ENCODE measurements at places on chromosomes 2 and 18. TPM values are rescaled to one million over a fixed set of nuclear protein-coding genes. Genes with fewer than 3 reads are reported as not detected.

Gene GALR1
- 0.62 TPM for total RNA-seq

Gene CDKL4
- total RNA-seq = not detected

Gene INHA
- not detected for total RNA-seq

Gene SGO2
- 1.6 TPM for total RNA-seq

Gene REG1B
- total RNA-seq = not detected

Gene ARHGEF4
- total RNA-seq = 59.5 TPM

Gene UGT1A4
- not detected for total RNA-seq

Gene LRP1B
- total RNA-seq = 0.27 TPM

Gene TFPI
- 42.6 TPM for total RNA-seq

Gene STAT1
- 59.9 TPM for total RNA-seq

Gene KCNE4
- total RNA-seq = 13.0 TPM

Gene CEP76
- 10.9 TPM for total RNA-seq

Gene LYG2
- not detected for total RNA-seq

Gene MROH2A
- total RNA-seq = not detected

- no peak for ATAC-seq
These were observed 342.2 kb downstream of the CMPK2 start for GRCh38 chr2:6523476-6523875.

GRCh38 chr2:197293252-197294007 lies 17.1 kb downstream of the ANKRD44 start:
- peak; percentile 34 for ATAC-seq

- no peak for ATAC-seq
These were observed 15.5 kb upstream of the ACVR1 start for GRCh38 chr2:157891643-157892041.

DNA sequence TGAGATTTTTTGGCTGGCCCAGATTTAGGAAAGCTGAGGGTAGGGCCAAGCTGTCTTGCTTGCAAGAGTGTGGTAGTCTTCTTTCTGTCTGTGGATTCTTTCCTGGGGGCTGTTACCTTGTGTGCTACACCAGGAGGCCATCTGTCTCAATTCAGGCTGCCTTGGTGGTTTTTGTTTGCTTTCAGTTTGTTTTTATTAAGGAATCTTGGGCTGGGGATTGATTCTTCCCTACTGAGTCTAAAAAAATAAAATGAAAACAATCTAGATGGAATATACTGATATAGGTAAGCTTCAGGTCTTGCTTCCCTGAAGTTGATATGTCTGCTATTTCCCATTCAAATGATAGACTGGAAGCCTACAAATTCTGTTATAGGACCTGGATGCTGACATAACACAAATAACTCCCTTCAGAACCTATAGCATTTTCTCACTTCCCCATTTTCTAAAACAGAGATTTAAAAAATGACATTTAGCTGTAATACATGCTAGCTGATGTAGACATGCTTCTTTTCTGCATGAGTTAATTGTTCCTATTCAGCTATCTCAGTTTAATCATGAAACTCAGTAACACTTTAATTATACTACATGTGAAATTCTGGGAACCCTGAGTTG lies 5.3 kb downstream of the LHCGR start:
- ATAC-seq = no peak

DNA sequence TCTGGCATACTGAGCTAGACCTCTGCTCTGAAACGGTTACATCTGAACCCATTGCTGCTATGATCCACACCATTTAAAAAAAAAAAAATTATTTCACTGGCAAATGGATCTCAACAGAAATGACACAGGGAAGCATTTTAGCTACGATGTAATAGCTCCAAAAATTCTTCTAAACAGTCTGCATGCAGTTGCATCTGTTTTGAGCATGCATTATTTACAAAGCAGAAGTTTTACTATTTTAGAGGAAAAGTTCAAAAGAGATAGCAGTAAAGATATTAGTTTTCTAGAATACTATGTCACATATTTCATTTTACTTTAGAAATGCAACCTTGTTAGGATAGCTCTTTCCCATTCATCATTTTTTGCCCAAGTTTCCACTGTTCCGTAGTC lies 265.7 kb downstream of the MEIS1 start:
- ATAC-seq = no peak

DNA sequence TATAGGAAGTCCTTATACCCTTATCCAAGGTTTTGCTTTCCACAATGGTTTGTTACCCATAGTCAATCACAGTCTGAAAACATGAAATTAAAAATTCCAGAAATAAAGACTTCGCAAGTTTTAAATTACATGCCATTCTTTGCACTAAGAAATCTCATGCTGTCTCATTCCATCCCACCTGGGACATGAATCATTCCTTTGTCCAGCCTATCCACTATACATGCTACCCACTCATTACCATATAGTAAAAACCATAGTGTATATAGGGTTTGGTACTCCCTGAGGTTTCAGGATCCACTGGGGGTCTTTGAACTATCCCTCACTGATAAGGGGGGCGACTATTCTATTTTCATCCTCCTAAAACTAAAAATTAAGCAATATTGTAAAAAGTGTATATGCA lies 17.0 kb downstream of the SP3 start:
- no peak for ATAC-seq

DNA sequence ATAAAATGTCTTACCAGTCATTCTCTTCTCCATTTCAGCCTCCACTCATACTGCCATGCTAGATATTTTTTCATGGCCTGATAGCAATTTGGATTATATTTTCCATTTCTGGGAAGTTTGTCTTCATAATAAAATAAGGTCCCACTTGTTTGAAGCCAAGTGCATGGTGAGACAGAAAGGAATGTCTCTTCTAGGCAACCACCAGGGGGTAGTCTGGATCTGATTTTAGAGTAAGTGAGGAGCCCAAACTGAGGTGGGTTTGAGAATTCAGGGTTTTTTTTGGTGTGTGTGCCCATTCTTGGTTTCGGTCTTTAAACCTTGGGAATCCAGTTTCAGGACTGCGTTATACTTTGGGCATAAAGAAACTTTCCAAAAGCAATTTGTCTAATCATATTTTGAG lies 315.5 kb downstream of the RPRM start:
- ATAC-seq = no peak

DNA sequence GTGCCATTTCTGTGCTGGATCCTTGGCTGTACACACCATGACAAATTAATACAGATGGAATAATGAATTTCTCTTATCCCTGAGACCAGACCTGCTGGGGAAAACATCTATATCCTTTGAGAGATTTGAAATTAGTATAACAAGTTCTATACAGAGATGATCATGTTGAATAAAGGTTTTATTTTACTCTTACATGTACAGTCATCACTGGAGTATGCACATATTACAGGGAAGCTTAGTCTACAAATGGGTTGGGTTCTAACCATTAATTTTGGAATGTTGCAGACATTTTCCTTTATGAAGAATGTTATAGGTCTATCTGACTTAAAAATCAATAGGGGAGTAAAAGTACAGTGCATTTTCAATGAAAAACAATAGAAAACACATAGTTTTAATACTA lies 29.9 kb upstream of the MMADHC start:
- ATAC-seq = no peak

DNA sequence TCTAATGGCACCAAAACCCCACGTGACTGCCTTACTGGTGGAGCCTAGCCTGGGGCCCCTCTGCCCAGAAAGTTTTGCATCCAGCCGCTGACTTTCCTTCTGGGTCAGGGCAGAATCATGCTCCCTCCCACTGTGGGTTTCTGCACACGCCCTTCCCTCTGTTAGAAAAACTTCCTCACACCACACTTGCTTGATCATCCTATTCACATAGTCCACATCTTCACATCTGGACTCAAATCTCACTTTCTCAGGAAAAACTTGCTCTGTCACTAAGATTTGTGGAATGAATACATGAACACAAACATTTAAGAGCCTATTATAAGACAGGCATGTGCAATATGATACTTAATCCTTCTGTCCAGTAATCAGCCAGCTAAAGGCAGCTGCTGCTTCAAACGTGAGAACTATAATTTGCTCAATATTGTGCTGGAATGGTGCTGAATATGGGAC lies 274.7 kb downstream of the RND3 start:
- ATAC-seq = no peak

DNA sequence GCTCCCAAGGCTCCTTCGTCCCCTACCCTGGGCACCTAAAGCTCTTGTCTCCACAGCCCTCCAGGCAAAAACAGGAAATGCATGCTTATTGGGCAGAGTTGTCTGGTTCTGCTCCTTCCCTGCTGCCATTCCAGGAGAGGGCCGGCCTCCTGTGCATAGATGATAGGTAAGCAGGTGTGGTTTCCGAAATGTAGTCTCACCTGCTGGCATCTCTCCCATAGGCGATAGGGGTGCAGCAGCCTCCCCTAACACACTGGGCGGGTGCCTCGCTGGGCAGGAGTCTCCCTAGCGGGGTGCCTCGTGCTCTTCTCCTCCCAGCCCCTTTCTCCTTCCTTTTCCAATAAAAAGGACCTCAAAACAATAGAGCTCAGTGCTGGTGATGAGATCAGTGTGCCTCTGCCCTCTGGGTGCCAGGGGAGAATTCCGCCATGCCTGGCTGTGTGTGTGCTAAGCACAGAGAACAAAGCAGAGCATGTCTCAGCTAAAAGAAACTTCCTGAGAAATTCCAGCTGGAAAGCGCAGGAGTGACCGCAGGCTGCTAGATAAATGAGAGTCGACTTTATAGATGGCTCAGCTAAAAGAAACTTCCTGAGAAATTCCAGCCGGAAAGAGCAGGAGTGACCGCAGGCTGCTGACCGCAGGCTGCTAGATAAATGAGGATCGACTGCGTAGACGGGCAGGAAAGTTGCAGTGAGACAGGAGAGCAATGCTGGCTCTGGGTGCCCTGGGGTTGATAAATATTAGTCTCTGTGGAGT lies 11.3 kb upstream of the PXDN start:
- no peak for ATAC-seq

GRCh38 chr2:173667415-173667814 lies 297.8 kb downstream of the SP3 start:
- ATAC-seq = no peak

GRCh38 chr18:42045346-42045745 lies 90.3 kb downstream of the PIK3C3 start:
- no peak for ATAC-seq

DNA sequence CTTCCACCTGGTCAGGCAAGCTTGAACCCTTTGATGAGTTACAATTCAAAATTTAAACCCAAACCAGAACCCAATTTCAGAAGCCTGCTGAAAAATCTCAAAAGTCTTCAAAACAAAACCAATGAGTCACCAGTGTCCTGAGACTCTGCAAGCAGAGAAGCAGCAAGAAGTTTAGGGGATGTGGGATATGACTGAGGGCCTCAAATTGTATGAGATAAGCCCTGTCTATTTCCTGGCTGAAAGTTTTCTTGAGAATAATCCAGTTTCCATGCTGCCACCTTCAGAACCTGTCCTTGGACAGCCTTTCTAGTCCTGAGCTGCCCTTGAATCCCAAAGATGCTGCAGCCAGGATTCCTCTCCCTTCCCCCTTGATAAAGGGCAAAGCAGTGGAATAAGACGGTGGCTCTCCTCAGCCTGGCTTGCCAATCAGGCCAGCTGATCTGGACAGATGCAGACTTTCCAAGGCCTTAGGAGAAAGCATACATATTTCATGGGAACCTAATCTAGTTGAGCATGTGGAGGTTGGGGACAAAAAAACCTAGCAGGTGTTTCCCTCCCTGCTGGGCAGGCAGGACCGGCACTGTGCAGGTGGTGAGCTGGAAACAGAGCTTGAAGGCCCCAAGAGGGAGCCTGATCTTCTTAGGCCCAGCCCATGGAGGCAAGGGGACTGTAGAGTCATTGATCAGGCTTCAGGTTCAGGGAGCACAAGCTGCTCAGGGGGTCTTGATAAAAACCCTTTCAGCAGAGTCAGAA lies 278.0 kb upstream of the MGAT5 start:
- no peak for ATAC-seq

DNA sequence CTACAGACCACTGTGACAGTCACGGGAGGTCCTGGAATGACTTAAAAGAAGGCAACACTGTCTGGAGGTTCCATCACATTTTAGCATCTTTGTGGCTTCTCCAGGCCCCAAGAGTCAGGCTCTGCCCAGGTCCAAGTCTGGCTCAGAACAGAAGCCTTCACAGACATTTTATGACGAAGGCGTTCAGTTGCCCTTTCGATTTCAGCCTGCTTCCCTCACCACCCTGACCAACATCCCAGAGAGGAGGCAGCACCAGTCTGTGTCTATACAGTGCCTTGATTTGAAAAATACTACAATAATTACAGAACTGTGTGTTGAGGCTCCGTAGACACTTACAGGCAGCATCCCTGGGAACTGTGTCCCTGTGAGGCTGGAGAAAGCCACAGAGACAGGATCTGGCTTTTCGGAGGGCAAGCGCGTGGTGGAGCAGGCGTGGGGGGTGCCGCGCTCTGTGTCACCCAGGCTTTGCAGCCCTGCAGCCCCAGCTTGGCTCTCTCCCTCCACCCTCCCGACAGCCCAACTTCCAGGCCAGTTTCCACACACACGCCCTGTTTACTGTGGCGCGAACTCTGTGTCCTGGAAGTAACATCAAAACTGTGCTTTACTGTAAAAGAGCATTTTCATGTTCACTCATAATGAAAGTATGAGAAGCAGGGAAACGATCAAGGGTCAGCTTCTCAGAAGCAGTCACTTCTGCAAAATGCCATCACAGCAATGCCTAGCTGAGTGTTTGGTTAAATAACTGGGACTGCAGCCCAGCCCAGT lies 153.5 kb upstream of the ALKAL2 start:
- peak; percentile 25 for ATAC-seq

DNA sequence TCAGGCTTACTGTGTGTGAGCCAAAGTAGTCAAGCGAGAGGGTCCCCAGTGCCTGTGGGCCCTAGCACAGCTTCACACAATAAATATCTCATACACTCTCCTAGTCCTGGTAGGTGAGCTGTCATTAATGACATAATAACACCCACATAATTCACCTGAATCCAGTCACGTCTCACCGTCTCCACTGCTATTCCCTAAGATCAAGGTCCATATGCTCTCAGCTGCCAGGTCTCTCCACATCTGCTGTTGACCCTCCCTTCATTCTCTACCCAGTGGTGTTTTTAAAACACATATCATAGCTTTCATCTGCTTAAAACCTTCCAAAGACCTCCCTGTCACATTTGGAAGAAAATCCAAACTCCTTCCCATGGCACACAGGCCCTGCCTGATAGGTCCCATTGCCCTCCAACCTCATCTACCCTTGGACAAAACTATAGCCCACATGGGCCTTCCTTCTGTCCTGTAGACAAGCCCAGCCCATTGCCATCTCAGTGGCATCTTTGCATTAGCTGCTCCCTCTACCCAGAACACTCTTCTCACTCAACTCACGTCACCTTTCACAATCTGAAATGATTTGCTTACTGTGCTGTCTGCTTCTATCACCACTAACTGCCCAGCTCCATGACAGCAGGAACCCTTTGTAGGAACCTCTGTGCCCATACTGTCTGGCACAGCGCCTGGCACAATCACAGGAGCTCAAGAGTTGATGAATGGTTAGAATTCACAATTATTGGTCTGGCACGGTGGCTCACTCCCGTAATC lies 7.5 kb downstream of the KCNG3 start:
- ATAC-seq = no peak

GRCh38 chr18:13266218-13267100 lies 47.9 kb downstream of the LDLRAD4 start:
- peak; percentile 37 for ATAC-seq

- ATAC-seq = no peak
These were observed 80.7 kb upstream of the RNF152 start for GRCh38 chr18:61973273-61974115.

- no peak for ATAC-seq
These were observed 1321.2 kb downstream of the DPP10 start for GRCh38 chr2:115763601-115764000.
